ENCODE measurements at places on chromosomes 6 and 20.

DNA sequence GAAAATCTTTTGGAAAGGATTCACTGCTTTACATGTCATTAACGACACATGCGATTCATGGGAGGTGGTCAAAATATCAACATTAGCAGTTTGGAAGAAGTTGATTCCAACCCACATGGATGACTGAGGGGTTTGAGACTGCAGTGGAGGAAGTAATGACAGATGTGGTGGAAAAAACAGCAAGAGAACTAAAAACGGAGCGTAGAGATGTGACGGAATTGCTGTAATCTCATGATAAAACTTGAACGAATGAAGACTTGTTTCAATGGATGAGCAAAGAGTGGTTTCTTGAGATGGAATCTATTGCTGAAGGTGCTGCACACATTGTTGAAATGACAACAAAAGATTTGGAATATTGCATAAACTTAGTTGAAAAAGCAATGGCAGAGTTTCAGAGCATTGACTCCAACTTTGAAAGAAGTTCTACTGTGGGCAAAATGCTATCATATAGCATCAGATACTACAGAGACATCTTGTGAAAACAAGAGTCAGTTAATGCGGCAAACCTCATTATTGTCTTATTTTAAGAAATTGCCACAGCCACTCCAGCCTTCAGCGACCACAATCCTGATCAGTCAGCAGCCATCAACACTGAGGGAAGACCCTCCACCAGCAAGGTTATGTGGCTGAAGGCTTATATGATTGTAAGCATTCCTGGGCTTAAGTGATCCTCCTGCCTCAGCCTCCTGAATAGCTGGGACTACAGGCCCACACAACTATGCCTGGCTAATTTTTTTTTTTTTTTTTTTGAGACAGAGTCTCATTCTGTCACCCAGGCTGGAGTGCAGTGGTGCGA, 19.2 kb downstream of the SRSF3 start:
- no peak for DNase-seq

DNA sequence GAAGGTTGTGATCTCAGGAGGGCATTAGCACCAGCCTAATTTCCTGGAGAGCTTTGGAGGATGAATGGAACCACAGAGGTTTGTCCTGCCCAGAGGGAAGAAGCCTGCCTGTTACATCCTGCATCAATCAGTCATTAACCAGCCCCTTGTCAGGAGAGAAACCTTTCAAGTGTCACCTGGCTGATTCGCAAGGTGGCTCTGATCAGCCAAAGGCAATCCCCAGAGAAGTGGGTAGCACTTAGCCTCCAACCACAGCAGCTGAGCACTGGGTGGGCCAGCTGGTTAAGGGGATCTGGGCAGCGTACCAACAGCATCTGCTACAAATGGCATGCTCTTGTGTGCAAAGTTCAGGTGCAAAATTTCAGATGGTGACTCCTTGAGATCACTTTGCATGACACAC, 26.9 kb downstream of the ANKEF1 start:
- no peak for DNase-seq

- no peak for DNase-seq
Measured at GRCh38 chr6:111890988-111891387, 17.7 kb upstream of the FYN start.

DNA sequence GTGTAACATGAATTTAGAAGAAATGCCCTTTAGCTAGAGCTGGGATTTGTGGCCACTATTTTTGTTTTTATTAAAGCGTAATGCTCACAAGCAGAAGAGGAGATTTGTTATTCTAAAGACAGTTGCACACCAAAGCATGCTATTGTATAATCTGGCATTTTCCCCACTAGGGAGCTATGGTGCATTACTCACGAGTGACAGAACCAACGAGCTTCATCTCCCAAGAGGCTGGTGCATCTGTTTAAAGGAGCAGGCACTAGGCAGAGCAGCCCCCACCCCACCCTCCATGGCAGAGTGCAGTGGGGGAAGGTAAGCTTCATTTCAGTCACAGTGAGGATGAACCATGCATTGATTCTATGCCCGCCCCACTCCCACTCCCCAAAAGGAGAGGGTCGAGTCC, 287.3 kb upstream of the TSHZ2 start:
- DNase-seq, result no peak

GRCh38 chr6:145631374-145631773, 103.9 kb downstream of the EPM2A start:
- no peak for DNase-seq

GRCh38 chr6:31402324-31403282, 792 bp upstream of the MICA start:
- DNase-seq, result peak; percentile 12

DNA sequence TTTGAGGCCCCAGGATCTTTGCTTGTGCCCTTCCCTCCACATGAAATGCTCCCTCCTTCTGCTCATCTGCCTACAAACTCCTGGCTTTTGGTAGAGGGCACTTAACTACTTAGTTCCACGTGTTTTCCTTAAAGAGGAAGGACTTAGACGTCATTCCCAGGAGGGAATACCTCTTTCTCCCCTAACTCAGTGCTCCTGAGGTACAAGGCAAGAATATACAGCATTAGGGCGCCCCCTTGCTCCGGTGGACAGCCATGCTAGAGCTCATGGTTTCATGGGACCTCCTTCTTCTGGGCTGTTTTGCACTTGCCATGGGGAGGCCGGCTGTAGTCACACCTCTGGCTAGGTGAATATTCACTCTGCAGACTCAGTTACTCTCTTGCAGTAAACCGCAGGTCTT, 93.8 kb upstream of the LY86 start:
- DNase-seq, result peak; percentile 9

DNA sequence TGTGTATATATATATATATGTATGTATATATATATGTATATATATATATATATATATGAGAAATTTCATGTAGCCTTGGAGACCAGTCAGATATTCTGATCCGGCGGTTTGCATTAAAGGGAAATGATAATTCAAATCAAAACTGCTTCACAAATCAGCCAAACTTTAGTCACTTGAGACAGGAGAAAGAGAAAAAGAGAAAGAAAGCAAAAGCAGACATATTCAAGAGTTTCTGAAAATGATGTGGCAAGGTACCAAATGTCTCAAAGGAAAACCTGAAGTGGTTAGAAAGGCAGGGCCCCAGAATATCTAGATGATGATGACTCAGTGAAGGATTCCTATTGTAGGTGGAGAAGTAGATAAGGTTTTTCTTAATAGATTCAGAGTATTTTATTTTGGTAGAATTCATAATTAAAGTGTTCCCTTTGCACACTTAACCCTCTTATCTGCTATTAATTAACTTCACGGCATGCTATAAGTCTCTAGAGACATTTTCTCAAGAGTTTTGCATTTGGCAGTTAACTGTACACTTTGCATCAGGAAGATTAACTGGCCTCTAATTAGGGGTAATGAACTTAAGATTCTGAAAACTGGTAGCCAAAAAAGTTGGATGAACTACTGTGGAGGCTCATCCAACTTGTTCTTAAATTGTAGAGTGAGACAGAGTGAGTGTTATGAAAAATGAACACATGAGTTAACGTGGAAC, 50.1 kb upstream of the ASF1A start:
- no peak for DNase-seq
